ENCODE measurements at places on chromosomes 4 and X.

DNA sequence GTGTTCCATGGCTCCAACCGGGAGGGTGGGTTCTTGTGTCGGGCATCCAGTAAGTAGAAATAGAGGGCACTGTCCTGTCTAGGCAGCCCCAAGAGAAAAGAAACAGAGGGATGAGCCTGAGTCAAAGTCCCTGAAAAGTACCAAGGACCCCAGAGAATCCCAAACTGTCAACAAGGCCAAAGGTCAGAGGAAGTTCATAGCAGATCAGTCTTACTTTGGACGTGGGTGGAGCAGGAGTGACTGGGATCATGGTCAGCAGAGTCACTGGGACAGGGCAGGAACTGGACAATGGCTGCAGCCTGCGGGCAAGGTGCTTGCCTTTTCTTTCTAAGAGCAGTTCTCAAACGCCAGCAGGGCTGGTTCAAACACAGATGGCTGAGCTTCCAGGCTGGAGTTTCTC, 17.3 kb downstream of the F11 start:
- DNase-seq = no peak

DNA sequence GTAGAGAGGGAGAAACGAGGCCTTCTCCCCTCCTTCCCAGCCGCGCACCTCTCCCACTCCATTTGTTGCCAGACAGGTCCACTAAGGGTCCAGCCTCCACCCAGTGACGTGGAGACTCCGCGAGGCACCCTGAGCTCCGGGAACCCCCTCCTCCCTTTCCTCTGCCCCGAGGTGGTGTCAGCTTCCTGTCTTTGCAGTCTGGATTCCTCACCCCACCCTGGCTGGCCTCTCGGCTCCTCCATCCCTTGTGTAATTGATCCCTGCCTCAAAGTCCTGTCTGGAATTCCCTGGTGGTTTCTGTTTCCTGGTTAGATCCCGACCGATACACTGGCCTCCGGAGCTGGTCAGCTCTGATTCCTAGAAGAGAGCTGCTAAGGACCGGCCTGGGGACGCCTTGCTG, 105.9 kb upstream of the SCOC start:
- no peak for DNase-seq

DNA sequence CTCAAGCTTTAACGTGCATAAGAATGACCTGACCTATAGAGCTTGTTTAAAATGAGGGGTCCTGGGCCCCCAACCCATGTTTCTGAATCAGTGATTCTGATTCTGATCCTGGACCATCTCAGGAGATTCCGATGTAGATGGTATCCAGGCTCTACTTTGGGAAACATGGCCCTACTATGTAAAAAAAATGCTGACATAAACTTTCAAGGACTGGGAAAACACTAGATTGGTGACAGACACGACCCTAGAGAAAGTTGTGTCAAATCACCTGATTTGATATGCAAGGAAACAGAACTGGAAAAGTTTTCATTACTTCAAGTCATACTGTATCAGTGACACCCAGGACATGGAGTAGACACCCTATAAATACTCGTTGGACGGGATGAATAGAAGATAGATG, 328.5 kb downstream of the HNRNPD start:
- no peak for DNase-seq

DNA sequence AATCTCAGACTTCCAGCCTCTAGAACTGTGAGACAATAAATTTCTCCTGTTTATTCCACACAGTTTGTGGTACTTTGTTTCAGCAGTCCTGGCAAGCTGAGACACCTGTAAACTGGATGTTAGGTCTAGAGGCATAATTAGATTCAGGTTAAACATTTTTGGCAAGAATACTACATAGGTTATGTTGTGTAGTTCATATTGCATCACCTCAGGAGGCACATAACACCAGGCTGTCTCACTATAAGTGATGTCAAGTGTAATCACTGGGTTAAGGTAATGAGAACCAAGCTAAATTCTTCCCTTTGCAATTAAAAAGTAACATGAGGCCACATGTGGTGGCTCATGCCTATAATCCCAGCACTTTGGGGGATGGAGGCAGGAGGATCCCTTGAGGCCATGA, 214.2 kb downstream of the ZNF674 start:
- DNase-seq = no peak

DNA sequence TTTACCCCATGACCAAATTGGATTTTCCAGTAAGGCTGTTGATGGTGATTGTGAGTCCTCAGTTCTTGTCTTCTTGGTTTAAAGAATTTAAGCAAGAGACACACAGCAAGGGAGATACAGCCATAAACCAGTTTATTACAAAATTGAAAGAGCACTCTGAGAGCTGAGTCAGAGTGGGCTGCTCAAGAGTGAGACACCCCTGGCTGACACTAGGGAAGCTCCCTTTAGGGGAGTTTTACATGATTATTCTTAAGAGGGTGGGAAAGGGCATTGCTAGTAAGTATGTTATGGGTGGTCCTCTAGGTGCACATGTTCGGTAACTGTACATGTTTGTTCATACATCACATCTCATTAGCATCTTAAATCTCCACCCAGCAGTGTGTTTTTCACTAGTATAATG, 18.8 kb upstream of the ZNF81 start:
- no peak for DNase-seq

DNA sequence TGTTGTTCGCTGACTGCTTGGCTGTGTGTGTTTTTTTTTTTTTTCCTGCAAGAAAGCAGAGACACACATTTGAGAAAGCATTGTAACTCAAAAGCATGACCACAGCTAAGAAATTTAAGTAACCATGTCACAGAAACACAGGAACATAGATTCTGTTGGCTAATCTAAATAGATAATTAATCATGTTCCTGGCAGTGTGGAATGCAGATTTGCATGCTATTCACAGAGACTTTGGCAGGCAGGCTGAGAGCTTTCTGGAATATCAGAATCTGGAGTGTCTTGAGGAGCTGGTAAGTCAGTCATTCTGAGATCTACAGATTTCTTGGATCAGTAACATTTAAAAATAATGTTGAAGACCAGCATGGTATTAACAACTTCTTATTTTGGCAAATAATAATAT, 33.2 kb upstream of the SMS start:
- DNase-seq = no peak

Measured in effector memory CD4-positive, alpha-beta T cell (primary cell).